Stimulated activated CD8-positive, alpha-beta memory T cell treated with anti-CD3 and anti-CD28 coated beads, Interleukin-4, amount 100 ng/mL, for 48 hours (primary cell): ENCODE measurements at places on chromosomes 13 and 19.
A peak's percentile ranks its signal among the peaks of the same experiment; 100 is the strongest.

- DNase-seq, result no peak
Observed at GRCh38 chr13:37752146-37752545, 117.4 kb downstream of the TRPC4 start.

- no peak for DNase-seq
Observed at GRCh38 chr13:83794583-83794982, 87.7 kb downstream of the SLITRK1 start.

GRCh38 chr19:8877854-8878705 is 45.9 kb downstream of the MBD3L1 start:
- no peak for DNase-seq

DNA sequence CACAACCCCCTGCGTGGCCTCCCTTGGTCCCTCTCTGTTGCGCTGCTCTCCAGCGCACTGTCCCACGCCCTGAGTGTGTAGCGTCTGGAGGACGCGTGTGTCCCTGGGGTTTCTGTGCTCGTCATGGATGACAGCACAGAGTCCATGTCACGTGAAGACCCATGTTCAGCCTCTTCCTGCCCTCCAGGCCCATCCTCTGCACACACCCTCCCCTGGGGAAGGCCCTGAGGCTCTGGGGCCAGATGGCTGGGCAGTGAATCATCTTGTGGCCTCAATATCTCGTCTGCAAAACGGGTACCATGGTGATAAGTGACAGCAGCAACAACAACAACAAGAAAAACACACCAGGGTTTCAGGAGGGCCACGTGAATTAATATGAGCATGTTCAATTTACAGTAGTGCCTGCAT is 71.5 kb upstream of the ARHGEF7 start:
- DNase-seq, result no peak

- DNase-seq, result peak; percentile 75
Observed at GRCh38 chr19:54248016-54248601, 5.5 kb upstream of the LILRA6 start.
